ENCODE measurements at places on chromosomes 6 and 20.

DNA sequence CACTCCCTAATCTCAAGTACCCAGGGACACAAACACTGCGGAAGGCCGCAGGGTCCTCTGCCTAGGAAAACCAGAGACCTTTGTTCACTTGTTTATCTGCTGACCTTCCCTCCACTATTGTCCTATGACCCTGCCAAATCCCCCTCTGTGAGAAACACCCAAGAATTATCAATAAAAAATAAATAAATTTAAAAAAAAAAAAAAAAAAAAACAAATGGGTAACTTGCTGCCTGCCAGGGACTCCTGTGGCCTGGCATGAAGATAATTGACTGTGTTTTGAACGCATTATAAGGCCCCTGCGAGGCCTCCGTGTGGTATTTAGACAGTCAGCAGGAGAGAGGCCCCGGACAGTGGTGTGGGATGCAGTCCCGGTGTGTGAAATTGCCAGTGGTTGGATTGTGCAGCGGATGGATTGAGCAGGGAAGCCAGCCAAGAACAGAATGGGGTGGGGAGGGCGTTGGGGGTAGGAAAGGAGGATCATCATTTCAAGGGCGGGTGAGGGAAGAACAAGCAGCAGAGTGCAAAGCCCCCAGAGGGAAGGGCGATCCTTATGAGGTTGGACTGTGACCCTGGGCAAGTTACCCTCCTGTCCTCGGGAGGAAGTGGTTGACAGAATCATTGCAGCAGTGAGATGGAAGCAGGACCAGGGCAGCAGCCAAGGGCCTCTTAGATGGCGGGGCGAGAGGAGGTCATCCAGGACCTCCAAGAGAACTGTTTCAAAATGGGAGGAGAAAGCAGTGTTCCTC lies 43.3 kb downstream of the PPARD start:
- no peak for DNase-seq

GRCh38 chr6:90559931-90560330 lies 26.9 kb downstream of the MAP3K7 start:
- no peak for DNase-seq

- DNase-seq, result peak; percentile 91
Measured at GRCh38 chr6:47477497-47478232, at the start of gene CD2AP. CD2AP (plus strand) TSS chr6:47477789; CDS start chr6:47478245, 456 bp downstream.

GRCh38 chr6:31368461-31368860 lies 11.5 kb upstream of the HLA-B start:
- DNase-seq, result no peak

GRCh38 chr6:97218912-97219311 lies 64.1 kb downstream of the MMS22L start:
- no peak for DNase-seq

- DNase-seq, result no peak
Measured at GRCh38 chr20:1825507-1825906, 69.7 kb upstream of the SIRPA start.

DNA sequence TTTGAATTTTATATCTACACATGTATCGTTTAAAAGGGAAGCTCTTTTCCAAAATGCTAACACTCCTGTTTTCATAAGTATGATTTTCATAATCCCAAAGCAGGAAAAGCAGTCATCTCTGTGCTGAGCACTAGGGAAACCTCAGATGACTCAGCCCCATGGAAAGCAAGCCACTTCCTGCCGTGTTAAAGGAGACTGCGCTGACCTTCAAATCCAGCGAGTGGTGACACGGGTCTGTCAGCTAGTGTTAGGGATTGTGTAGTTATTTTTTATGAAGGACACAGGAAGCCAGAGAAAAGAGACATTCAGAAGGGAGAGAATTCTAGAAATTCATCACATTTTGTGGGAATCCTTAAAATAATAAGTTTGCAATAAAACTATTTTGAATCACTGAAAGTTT lies 57.0 kb upstream of the CD93 start:
- no peak for DNase-seq

DNA sequence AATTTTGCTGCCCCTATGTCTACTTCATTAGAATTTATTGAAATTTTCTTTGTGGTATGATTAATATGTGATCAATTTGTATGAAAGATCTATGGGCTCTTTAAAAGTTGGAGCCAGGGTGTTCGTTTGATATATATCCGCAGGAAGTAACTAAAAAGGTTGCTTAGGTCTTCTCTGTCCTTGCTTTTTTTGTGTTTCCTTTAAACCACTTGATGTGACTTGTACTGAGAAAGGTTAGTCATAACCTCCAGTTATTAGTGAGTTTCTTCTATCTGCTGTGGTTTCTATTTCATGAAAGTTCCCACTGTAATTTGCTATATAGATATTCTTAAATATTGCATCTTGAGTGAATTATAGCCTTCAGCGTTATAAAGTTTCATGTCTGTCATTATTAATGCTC lies 585.3 kb upstream of the ARID1B start:
- no peak for DNase-seq

DNA sequence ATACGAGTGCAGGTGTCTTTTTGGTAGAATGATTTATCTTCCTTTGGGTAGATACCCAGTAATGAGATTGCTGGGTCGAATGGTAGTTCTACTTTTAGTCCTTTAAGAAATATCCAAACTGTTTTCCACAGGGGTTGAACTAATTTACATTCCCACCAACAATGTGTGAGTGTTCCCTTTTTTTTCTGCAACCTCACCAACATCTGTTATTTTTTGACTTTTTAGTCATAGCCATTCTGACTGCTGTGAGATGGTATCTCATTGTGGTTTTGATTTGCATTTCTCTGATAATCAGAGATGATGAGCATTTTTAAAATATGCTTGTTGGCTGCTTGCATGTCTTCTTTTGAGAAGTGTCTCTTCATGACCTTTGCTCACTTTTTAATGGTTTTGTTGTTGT lies 1.9 kb upstream of the ZNF831 start:
- no peak for DNase-seq

- DNase-seq, result no peak
Measured at GRCh38 chr6:63121166-63121565, 90.1 kb upstream of the FKBP1C start.

GRCh38 chr20:38870733-38871559 lies 55.3 kb upstream of the FAM83D start:
- no peak for DNase-seq

DNA sequence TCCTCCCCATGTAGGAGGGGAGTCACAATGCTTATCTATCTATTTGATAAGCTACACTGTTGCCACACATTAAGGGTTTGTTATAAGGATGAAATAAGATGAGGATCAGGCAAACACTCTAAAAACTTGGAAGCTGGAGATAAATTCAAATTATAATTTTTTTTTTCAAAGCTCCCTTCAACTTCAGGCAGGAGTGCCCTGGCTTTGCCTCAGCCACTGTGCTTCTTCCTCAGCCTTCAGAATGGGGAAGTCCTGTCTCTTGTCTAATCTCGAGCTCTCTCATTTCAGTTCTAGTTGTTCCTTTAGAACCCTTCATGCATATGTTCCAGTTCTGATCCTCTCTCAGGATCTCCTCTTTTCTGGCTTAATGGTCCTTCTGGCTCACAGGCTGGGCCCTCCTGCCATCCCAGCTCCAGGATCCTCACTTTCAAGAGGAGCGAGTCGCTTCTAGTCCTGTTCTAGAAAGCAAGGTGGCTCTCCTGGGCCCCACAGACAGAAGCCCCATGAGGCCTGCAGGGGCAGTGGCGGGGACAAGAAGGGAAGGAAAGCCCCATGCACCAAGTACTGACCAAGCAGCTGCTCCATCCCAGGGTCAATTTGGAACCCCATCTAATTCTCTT lies 164.3 kb downstream of the VEGFA start:
- no peak for DNase-seq

- DNase-seq, result no peak
Measured at GRCh38 chr6:166441325-166442078, 58.8 kb upstream of the MPC1 start.

- DNase-seq, result no peak
Measured at GRCh38 chr6:48229841-48230240, 118.8 kb upstream of the PTCHD4 start.

- no peak for DNase-seq
Measured at GRCh38 chr6:29211488-29211887, 40.8 kb downstream of the OR2J2 start.

- no peak for DNase-seq
Measured at GRCh38 chr6:13561624-13562267, 12.7 kb upstream of the SIRT5 start.

- no peak for DNase-seq
Measured at GRCh38 chr6:121686611-121687023, 251.2 kb downstream of the GJA1 start.

GRCh38 chr6:164216368-164216767 lies 801.9 kb downstream of the QKI start:
- no peak for DNase-seq

- DNase-seq, result no peak
Measured at GRCh38 chr6:14397518-14397901, 279.9 kb downstream of the CD83 start.

- no peak for DNase-seq
Measured at GRCh38 chr6:163820745-163821458, 406.4 kb downstream of the QKI start.

DNA sequence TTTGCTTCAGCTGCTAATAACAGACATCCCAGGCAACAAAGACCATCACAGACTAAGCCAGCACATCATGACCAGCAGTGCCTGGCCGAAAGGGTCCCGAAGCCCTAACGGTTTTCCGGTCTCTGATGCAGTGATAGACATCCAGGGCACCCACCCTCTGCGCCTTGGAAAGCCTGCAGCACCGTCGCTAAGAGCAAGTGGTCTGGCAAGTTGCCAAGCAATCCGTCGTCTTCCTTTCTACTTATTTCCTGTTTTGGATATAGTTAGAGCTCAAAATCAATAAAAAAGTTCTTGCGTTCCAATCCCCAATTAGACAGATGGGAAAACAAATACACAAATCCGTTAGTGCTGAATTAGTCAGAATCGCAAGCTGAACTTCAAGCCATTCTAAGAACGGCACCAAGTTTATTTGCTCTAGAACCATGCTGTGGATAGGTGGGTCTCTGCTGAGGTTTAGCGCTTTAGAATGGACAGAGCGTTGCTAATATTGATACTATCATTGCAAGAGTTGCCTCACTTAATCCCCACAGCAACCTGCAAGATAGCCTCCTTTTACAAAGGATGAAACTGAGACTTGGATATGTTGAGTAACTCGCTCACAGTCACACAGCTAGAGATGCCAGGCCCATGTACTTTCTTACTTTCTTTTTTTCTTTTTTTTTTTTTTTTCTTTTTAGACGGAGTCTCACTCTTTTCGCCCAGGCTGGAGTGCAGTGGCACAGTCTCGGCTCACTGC lies 163.3 kb upstream of the SNX9 start:
- DNase-seq, result no peak

GRCh38 chr20:44888226-44889103 lies 3.0 kb downstream of the YWHAB start:
- no peak for DNase-seq

- no peak for DNase-seq
Measured at GRCh38 chr6:25793970-25794369, 37.9 kb downstream of the SLC17A1 start.

DNA sequence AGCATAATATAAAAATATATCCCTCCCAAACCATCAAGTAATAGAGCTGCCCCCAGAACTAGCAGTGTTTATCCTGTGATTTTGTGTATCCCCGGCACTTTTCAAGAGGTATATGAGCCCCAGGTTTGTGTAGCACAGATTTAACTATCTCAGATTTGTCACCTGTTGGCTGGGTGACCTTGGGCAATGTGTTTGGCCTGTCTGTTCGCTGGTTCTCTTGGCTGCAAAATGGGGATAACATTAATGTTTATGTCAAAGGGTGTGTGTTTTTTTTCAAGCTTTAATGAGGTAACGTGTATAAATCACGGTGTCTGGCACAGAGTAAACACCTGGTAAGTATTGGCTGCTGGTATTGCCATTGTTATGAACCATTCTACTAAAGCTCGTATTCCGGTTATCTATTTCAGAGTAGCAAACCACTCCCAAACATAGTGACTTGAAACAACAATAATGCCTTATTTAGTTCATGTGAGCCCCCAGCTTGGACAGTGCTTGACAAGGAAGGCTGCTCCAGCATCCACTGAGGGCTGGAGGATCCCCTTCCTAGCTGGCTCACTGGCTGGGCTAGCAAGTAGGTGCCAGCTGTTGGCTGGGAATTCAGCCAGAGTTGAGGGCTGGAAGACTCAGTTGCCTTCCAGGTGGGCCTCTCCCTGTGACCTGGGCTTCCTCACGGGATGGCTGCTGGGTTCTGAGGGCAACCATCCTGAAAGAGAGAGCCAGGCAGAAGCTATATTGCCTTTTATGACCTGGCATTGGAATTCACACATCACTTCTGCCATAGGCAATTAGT lies 36.2 kb downstream of the PDRG1 start:
- DNase-seq, result no peak

- no peak for DNase-seq
Measured at GRCh38 chr6:167154895-167155294, 2.9 kb downstream of the GPR31 start.

- DNase-seq, result no peak
Measured at GRCh38 chr6:134288538-134289203, 29.2 kb downstream of the SGK1 start.

- no peak for DNase-seq
Measured at GRCh38 chr20:833121-833449, 430 bp upstream of the FAM110A start.

GRCh38 chr6:170294813-170295509 lies 4.1 kb upstream of the DLL1 start:
- no peak for DNase-seq

- DNase-seq, result no peak
Measured at GRCh38 chr6:14841901-14842421, 403.9 kb upstream of the JARID2 start.

- DNase-seq, result no peak
Measured at GRCh38 chr20:56005389-56005715, at the start of gene CBLN4. CBLN4 (minus strand) TSS chr20:56005519; CDS start chr20:56004171, 1,348 bp downstream.

DNA sequence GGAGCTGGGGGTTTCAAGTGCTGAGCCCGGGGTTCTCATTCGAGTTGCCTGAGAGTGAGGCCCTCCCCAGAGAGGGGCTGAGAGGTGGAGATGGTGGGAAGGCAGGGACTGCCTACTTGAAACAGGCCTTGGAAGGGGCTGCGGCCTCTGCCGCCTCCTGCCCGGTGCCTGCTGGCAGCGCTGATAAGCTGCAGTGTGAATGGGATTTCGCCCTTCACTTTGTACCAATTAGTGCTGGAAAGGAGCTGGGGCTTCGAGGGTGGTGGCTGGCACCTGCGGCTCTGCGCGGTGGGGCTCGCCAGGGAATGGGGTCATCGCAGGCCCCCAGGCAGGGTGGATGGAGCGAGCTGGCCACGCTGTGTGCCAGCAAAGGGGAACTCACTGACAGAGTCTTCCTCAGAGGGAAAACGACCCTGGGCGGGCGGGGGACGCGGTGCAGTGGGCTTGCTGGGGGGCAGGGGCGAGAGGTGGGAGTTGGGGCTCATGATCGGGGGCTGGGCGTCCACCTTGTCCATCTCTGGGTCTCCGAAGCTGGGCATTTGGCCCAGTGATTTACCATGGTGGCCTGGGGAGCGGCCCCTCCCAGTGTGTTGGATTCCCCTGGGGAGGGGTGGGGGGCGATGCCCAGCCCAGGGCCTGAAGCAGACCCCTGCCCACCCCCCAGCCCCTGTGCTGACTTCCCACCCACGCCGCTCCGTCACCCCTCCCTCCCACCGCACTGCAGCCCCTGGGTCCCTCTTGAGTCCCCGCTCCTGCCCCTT lies 22.9 kb downstream of the COL20A1 start:
- DNase-seq, result no peak

- no peak for DNase-seq
Measured at GRCh38 chr6:6225885-6226529, 94.5 kb downstream of the F13A1 start.

All from renal cortex interstitium (tissue), 15 donors.